Stimulated activated CD4-positive, alpha-beta T cell treated with anti-CD3 and anti-CD28 coated beads, TNF-alpha, amount 100 ng/mL, for 1 hour (primary cell): ENCODE measurements at places on chromosomes 5 and 9.

DNA sequence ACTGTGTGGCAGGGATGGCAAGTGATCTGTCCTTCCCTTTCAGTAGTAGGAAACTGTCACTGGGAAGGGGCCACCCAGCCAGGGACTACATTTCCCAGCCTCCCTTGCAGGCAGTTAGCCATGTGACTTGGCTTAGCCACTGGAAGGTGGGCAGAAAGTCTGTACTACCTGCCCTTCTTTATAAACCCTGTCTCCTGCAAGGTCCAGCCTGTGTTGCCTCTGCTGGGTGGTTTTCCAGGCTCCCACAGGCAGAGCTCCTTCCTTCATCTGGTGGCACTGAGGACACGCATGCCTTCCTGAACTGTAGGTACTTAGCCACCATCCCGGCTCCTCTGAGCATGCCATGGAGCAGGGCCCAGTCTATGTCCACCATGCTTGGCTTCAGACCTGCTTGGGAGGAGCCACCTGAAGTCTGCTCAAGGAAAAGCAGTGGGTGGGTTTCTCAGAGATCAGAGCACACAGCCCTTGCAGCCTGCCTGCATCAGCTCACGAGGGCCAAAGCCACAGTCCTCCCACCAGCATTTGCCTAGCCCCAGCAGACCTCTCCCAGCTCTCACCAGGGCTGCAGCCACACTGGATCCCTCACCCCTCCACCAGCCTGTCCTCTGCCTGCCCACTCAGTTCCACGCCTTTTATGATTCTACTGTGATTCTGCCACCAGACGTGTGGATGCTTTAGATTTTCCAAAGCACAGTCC lies 16.7 kb upstream of the SLC25A51 start:
- no peak for DNase-seq

DNA sequence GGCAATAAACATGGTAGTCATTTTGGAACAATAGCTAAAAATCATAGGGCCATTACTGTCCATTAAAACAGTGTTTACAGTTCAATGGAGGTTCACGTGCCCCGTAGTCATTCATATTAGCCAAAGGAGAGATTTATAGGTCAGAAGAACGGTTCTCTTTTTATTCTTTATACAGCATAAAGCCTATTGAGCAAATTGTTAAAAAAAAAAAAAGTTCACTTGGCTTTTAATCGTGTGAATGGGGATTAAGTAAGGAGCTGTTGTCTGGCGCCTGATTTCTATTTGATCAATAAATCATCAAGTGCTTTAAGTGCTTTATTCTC lies 69.1 kb upstream of the TBCA start:
- DNase-seq, result no peak

- no peak for DNase-seq
These were observed 262.6 kb upstream of the ADAMTS16 start for GRCh38 chr5:4877579-4877978.

DNA sequence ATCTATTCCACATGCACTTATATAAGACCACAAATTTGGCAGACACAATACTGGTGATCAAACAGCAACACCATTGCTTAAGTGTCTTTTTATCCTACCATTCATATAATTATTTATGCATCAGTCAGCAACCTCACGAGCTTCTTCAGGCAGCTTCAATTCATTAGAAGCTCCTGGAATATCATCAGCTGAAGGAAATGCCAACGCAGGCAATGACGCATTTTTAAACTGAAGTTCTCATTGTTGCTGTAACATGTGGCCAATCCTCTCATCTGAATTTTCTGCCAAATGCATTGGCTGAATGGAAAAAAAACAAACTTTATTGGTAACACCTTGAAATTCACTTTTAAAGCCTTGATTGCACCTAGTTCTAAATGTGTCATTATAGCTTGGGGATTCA lies 376.4 kb upstream of the RGMB start:
- DNase-seq, result no peak

DNA sequence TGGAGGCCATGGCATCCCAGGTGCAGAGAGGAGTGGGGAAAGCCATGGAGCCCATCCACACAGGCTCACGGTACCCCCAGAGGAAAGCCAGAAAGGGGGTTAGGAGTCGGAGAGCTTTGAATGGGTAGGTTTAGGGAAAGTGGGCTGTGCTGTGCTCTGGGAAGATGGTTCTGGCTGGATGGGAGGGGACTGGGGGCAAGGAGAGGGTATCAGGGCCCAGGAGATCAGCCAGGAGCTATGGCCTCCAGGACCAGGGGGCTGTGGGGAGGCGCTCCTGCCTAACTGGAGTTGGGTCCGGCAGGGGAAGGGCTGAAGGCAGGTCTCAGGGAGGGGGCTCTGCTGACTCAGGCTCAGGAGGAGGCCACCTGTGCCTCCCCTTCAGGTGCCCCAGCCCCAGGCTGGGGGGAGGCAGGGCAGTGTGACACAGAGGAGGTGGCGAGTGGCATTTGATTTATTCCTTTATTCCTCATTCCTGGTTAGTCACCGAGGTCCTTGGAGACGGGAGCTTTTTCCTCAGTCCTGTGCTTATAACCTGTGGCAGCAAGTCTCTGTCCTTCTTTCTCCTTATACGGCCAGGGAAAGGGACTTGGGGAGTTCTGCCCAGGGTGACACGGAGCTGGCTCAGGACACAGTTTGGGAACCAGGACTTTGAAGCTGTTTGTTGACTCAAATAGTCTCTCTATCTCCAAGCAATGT lies 60.8 kb downstream of the TSTD2 start:
- no peak for DNase-seq

- no peak for DNase-seq
These were observed 159.9 kb upstream of the RAI14 start for GRCh38 chr5:34496260-34496691.

GRCh38 chr9:97811533-97812246 lies 41.3 kb upstream of the FOXE1 start:
- DNase-seq, result no peak

GRCh38 chr9:131487001-131487400 lies 15.7 kb upstream of the POMT1 start:
- DNase-seq, result no peak

DNA sequence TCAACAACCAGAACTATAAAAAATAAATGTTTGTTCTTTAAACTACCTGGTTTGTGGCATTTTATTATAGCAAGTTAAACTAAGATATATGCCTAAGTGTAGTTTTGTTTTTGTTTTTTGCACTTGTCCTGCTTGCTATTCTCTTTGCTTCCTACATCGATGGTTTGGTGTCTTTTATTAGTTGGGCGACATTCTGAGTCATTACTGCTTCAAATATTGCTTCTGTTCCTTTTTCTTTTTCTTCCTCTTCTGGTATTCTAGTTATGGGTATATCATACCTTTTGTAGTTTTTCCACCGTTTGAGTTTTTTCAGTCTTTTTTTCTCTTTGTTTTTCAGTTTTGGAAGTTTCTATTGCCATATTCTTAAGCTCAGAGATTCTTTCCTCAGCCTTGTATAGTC lies 86.9 kb downstream of the MACIR start:
- DNase-seq, result no peak

DNA sequence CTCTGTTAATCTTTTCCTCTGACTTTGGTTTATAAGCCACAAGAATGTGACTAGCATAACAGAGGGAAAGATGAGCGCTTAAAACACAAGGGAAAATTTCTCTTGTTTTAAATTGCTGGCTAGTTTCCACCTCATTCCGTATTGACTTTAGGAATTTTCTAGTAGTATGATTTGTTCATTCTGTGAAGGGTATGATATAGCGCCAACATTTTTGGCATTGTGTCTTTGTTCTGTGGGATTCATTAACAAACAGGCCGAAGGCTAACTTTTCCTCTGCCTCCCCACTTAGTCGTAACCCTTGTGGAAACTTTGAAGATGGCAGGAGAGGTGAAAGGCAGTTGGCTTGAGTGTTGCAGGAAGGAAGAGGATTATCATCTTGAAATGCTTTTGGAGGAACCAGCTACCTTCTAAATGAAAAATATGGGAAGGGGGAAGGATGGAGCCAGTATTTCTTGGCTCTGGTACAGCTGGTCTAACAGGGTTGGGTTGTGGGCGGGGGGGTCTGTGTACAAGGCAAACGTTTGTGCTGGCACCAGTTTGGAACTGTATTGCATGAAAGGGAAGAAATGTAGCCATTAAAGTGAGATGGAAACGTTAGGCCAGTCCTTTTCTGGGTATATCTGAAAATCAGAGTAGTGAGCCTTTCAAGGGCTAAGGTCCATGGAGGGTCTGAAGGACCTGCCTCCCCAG lies 21.5 kb upstream of the DMRT2 start:
- DNase-seq, result no peak

- DNase-seq, result no peak
These were observed 340.2 kb downstream of the SLCO4C1 start for GRCh38 chr5:101955891-101956290.

GRCh38 chr5:68522863-68523262 lies 307.3 kb downstream of the PIK3R1 start:
- DNase-seq, result no peak

GRCh38 chr9:7144265-7145046 lies 386.7 kb downstream of the KDM4C start:
- no peak for DNase-seq

- DNase-seq, result no peak
These were observed 1.1 kb downstream of the UBTD2 start for GRCh38 chr5:172282272-172283019.

DNA sequence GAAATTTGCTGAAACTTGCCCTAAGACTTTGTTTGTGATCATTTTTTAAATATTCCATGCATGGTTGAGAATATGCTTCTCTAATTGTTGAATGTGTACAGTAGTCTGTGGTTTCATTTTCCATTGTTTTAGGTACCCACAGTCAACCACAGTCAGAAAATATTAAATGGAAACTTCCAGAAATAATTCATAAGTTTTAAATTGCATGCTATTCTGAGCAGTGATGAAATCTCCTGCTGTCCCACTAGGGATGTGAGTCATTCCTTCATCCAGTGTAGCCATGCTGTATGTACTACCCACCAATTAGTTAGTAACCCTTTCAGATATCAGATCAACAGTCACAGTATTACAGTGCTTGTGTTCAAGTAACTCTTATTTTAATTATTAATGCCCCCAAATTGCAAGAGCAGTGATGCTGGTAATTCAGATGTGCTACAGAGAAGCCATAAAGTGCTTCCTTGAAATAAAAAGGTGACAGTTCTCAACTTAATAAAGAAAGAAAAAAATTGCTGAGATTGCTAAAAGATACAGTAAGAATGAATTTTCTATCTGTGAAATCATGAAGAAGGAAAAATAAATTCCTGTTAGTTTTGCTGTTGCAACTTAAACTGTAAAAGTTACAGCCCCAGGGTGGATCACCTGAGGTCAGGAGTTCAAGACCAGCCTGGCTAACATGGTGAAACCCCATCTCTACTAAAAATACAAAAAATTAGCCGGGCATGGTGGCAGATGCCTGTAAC lies 79.9 kb upstream of the FBXL17 start:
- DNase-seq, result no peak

GRCh38 chr9:4883326-4883873 lies 90.7 kb downstream of the RCL1 start:
- no peak for DNase-seq

DNA sequence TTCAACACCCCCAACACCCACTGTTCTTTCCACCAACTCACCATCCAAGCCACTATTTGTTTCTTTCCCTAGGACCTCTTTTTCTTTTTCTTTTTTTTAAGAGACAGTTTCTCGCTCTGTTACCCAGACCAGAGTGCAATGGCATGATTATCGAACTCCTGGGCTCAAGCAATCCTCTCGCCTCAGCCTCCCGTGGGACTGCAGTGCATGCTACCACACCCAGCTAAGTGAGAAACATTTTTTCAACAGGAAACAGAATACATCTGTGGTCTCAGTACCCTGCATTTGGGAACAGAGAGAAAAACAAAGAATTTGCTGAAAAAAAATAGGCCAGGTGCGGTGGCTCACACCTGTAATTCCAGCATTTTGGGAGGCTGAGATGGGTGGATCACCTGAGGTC lies 24.6 kb downstream of the B4GALT1 start:
- DNase-seq, result no peak

- no peak for DNase-seq
These were observed 60.0 kb downstream of the MAP1B start for GRCh38 chr5:72167257-72167656.
